NCI-H1048 (cell line): ENCODE measurements at places on chromosomes 4 and X.

DNA sequence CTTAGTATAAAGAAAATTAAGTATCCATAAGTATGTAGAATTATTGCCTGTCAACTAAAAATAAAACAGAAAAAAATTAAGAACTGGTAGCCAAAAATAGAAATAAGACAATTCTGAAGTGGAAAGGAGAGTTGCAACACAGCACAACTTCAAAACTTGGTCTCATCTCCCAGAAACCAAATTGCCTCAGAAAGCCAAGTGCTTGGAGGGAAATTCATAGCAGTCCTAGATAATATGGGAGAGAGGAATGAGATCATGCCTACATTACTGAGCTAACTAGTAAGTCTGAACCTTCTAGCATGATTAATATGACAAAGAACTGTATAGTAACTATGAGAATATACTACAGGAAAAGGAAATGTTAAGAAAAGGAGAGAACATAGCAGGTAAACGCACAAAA lies 256.5 kb downstream of the LDB2 start:
- DNase-seq = no peak

GRCh38 chr4:94570558-94570957 lies 118.8 kb downstream of the PDLIM5 start:
- no peak for DNase-seq

DNA sequence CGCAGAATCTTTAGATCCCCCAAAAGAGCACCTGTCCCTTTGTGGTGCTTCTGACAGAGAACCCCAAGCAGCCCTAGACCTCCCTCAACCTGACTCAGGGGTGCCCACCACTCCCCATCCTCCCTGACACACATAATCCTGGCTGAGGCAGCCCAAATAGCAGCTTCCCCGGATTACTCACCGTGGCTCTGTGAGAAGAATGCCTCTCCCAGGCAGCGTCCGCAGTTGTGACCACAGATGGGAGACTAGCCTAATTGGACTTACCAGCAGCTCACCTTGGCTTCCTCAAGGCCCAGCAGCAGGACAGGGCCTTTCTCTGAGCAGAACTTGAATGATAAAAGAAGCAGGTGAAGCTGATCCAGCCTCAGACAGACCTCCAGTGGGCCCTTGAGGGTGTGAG lies 10.3 kb upstream of the ODAPH start:
- no peak for DNase-seq

- DNase-seq = no peak
These were observed 29.1 kb upstream of the ADH1C start for GRCh38 chr4:99381588-99382175.

- no peak for DNase-seq
These were observed 26.3 kb downstream of the PHOX2B start for GRCh38 chr4:41722181-41722580.

DNA sequence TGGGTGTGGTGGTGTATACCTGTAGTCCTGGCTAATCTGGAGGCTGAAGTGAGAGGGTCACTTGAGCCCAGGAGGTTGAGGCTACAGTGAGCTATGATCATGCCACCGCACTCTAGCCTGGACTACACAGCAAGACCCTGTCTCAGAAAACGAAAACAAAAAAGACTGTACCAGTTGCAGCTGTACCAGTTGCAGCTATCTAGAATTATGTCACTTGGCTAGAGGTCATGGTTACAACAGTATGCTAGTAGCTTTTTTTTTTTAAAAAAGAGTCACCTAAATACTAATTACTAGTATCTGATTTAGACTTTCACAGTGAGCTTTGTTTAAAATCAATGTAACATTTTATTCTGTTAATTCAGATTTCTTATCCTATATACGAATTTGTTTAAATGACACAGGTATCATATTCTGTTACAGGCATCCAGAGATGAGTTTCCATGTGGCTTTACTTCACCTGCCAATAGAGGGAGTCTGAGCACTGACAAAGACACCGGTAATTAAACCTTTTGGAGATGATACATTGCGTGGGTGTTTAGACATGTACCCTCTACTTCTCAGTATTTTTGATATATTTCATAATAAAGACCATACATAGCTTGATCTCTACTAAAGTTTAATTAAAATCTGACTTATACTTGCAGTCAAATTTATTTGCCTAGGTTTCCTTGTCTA lies 100.2 kb upstream of the IL13RA1 start:
- DNase-seq = no peak
